ENCODE measurements at places on chromosomes 3 and 15. TPM values are rescaled to one million over a fixed set of nuclear protein-coding genes. Genes with fewer than 3 reads are reported as not detected.

FAM81A gene
- not detected for total RNA-seq

EAF2 gene
- 10.4 TPM for total RNA-seq

HYPK gene
- 10.9 TPM for total RNA-seq

DNA sequence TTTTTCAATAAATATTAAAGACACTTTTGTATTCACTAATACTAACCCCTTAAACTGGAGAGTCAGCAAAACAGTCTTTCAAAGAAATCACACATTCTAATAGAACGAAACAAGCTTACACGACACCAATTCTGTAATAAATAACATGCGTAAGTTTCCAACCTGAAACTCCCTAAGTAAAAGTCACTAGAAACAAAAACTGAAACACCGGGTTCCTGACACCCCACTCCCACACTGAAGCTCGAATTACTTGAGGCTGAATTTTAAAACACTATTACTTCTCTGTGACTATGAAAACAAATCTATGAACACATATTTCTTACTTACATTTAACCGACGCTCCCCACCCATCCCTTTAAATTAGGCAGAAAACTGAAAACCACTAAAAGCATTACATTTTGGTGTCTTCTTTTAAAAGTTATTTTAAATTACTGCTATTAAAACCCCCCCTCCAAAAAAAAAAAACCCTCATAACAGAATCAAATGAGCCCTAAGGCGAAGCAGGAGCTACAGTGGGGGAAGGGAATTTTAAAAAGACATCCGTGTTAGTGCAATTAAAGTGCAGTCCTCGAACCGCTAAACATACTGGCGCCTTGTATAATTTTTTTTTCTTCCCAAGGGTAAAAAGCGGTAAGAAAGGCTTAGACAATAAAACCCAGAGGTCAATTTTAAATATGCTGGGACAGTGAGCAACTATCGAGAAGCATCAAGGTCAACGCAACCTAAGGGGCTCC lies 878 bp downstream of the SPPL2A start:
- H3K27ac ChIP-seq, result peak overlapping the region; percentile 95
- H3K36me3 ChIP-seq, result no peaks in the 10 kb centered on the region
- no peaks in the 10 kb centered on the region for H3K27me3 ChIP-seq
- H3K4me3 ChIP-seq, result peak overlapping the region; percentile 83

- no peak overlapping the region for H3K27ac ChIP-seq
- no peak overlapping the region for H3K4me3 ChIP-seq
- H3K36me3 ChIP-seq, result no peaks in the 10 kb centered on the region
- DNase-seq, result no peak
These were observed 1026.0 kb downstream of the TUSC7 start for GRCh38 chr3:117735481-117736101.

- no peak overlapping the region for H3K27ac ChIP-seq
- DNase-seq, result no peak
- no peaks in the 10 kb centered on the region for H3K36me3 ChIP-seq
- H3K4me1 ChIP-seq, result no peaks in the 10 kb centered on the region
- no peaks in the 10 kb centered on the region for H3K27me3 ChIP-seq
These were observed 14.4 kb upstream of the GP9 start for GRCh38 chr3:129046037-129046731.

DNA sequence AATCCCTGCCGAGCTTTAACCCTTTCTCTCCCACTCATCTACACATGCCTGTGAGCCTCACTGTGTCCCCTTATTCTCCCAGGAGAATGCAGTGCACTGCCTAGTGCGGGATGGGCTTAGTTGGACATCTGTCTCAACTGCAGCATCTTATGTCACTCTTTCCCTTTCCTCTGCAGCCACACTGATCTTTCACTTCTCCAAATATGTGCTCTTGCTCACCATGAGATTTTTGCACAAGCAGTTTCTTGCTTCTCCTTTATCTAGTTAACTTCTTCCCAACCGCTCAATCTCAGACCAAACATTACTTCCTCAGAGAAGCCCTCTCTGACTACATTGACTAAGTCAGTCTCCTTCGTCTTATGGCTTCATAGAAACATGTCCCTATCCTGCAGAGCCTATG lies 292.3 kb downstream of the KBTBD8 start:
- no peak for DNase-seq
- no peaks in the 10 kb centered on the region for H3K4me1 ChIP-seq
- H3K27me3 ChIP-seq, result no peaks in the 10 kb centered on the region

DNA sequence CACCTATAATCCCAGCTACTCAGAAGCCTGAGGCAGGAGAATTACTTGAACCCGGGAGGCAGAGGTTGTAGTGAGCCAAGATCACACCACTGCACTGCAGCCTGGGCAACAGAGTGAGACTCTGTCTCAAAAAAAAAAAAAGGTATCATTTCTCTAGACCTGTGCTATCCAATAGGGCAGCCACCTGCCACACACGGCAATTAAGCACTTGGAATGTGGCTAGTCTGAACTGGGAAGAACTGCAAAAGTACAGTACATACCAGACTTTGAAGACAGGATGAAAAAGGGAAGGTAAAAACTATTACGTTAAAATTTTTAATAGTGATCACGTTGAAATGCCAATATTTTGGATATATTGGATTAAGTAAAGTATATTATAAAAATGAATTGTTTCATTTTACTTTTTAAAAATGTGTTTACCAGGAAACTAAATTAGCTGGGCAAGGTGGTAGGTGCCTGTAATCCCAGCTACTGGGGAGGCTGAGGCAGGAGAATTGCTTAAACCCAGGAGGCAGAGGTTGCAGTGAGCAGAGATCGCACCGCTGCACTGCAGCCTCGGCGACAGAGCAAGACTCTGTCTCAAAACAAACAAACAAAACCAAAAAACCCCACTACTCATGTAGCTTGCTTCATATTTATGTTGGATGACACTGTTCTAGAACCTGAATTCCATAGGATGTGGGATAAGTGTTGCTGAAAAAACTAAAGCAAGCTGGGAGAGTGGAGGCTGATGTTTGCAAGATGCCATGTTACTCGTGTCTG lies 2.3 kb downstream of the CYP8B1 start:
- H3K4me1 ChIP-seq, result no peaks in the 10 kb centered on the region
- no peak overlapping the region for H3K4me3 ChIP-seq
- no peak for DNase-seq

GRCh38 chr15:30922480-30923311 lies 19.0 kb downstream of the FAN1 start:
- H3K27ac ChIP-seq, result peak overlapping the region; percentile 16
- H3K27me3 ChIP-seq, result no peaks in the 10 kb centered on the region
- no peak for DNase-seq
- no peak overlapping the region for H3K4me3 ChIP-seq

GRCh38 chr15:100020614-100021013 lies 287.4 kb upstream of the LYSMD4 start:
- H3K4me1 ChIP-seq, result no peaks in the 10 kb centered on the region
- no peak for DNase-seq
- H3K27me3 ChIP-seq, result no peaks in the 10 kb centered on the region
- no peak overlapping the region for H3K27ac ChIP-seq

GRCh38 chr3:154013736-154014135 lies 107.5 kb upstream of the ARHGEF26 start:
- no peak for DNase-seq
- H3K4me3 ChIP-seq, result no peak overlapping the region
- no peaks in the 10 kb centered on the region for H3K27me3 ChIP-seq
- no peaks in the 10 kb centered on the region for H3K4me1 ChIP-seq
- H3K36me3 ChIP-seq, result no peaks in the 10 kb centered on the region

DNA sequence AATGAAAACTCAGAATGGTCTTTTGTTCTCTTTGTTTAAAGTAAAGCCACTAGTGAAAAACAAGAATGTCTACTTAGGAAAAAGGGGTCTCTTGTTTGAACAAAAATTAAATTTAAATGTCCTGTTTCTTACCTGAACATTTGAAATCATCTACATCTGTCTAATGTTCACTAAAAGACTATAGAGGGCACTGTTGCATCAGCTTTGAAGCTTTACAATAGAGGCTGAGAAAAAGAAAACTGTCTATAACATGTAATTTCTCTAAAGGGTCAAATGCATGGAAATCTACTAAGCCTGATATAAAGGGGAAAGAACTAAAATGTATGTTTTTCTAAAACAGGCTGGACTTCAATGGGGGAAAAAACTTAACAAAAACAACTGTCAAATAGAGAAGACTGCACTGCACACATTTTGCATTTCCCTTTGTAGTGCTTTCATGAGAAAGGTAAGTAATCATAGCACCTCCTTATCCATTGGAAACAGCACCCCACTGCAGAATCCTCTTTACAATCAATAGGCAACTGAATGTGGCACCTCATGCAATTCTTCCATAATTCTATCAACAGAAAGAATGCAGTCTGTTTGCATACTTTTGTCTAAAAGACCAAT lies 26.3 kb downstream of the DPH6 start:
- DNase-seq, result no peak
- H3K4me1 ChIP-seq, result no peaks in the 10 kb centered on the region
- H3K27me3 ChIP-seq, result no peaks in the 10 kb centered on the region

DNA sequence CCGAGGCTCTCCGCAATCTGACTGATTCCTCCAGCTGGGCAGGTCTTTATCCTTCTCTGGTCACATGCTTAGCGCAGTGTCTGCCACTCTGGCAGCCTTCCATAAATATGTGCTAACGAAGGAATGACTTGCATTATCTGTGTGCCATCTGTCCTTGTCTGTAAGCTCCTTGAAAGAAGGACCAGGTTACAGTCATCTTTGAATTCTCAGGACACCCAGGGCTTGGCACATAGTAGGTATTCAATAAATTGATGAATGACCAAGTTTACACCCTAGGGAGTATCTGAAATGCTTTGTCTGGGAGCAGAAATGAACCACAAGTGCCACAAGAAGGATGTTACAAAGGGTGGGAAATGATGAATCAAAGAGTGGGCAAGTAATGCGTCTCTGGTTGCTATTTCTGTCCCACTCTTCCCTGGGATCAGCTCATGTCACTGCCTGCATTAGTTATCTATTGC lies 16.5 kb upstream of the FAM3D start:
- no peak overlapping the region for H3K4me3 ChIP-seq
- H3K36me3 ChIP-seq, result no peaks in the 10 kb centered on the region
- no peaks in the 10 kb centered on the region for H3K4me1 ChIP-seq
- no peak for DNase-seq
- H3K27ac ChIP-seq, result no peak overlapping the region

DNA sequence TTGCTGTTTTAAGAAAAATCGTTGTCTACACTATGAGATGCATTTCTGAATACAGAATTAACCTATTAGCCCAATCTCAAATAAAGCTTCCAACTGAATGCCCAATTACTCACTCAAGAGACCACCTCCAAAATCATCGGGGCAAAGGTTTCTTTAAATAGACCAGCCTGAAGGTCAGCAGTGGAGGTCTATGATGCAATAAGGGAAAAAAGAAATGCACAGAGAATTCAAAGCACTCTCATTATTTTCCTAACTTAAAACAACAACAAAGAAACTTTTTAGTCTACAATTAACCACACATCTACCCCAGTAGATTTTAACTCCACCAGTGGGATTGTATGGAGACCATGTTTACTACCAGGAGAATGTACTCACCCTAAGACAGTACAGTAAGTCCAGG lies 657.7 kb upstream of the CCDC54 start:
- H3K36me3 ChIP-seq, result no peaks in the 10 kb centered on the region
- H3K27ac ChIP-seq, result no peak overlapping the region
- DNase-seq, result no peak

DNA sequence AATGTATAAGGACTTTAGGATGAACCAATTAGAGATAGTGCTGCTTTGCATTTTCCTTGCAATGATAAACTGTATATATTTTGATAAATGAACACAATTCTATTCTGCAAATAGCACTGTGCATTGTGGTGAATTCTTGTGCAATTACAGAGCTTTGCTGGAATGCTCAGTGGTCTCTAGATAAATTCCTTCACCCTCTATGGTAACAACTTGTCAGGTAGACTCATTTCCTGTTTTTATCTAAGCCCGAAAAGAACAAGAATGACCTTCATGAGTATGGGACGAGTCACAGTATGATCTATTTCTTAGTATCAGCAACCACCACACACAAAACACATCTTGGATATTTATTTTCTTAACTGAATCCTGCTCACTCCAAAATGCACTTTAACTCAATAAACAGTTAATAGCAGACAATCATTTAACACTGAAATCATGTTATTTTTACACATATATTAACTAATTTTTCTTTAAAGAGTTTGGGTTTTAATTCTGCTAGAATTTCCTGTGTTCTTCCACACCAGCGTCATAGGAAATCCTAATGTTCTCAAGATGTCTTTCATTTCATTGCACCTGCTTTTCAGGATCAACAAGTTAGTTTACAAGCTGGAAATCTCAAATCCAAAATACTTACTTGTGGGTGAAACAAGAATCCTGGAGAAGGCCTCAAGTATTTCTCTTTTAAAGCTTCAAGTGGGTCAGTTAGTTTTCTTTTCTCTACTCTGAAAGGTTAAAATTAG lies 551.2 kb downstream of the MECOM start:
- no peaks in the 10 kb centered on the region for H3K4me1 ChIP-seq
- H3K27ac ChIP-seq, result peak overlapping the region; percentile 53
- no peaks in the 10 kb centered on the region for H3K27me3 ChIP-seq
- no peaks in the 10 kb centered on the region for H3K36me3 ChIP-seq

GRCh38 chr15:58795825-58796224 lies 24.7 kb downstream of the MINDY2 start:
- no peak overlapping the region for H3K27ac ChIP-seq
- no peak for DNase-seq
- no peaks in the 10 kb centered on the region for H3K36me3 ChIP-seq
- H3K4me3 ChIP-seq, result no peak overlapping the region

GRCh38 chr3:14592390-14592789 lies 52.2 kb upstream of the GRIP2 start:
- H3K36me3 ChIP-seq, result no peaks in the 10 kb centered on the region
- no peak for DNase-seq
- H3K27ac ChIP-seq, result no peak overlapping the region
- H3K4me1 ChIP-seq, result no peaks in the 10 kb centered on the region
- H3K27me3 ChIP-seq, result no peaks in the 10 kb centered on the region

DNA sequence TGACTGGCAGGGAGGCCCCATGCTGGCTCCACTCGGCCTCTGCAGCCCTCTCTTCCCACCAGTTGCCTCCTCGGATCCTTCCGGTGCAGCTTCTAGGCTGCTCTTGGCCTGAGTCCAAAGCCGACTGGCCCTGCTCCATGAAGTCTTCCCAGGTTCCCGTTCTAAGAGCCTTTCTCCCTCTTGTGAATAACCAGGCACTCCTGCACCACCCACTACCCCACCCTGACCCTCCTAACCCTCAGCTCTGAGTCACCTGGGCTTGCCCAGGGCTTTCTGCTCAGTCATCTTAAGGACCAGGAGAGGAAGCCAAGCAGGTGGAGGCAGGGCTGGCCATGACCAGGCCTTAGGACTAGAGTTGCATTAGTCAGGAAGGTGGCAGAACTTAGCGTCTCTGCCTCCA lies 28.1 kb upstream of the CNBP start:
- no peaks in the 10 kb centered on the region for H3K27me3 ChIP-seq
- H3K27ac ChIP-seq, result peak overlapping the region; percentile 69
- H3K4me1 ChIP-seq, result peaks cover 5% of the 10 kb centered on the region
- no peaks in the 10 kb centered on the region for H3K36me3 ChIP-seq

DNA sequence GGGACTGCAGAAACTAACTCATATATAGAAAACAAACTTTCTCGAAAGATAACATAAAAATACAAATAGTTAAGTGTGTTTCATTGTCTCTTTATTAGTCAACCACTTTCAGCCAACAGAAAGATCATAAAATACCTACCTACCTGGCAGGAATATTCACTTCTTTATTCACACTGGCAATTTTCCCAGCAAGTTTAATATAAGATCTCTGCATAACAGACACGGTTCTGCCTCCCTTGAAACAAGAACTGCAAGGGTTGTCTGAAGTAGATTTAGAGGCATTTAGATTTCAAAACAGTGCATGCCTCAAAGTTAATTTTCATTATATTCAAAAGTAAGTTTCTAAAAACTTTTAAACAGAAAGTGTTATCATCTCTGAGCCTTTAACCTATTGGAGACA lies 7.1 kb downstream of the NPTN start:
- no peaks in the 10 kb centered on the region for H3K27me3 ChIP-seq
- no peaks in the 10 kb centered on the region for H3K36me3 ChIP-seq
- DNase-seq, result no peak
- H3K27ac ChIP-seq, result peak overlapping the region; percentile 35
